Amygdala (tissue), 56 donors: ENCODE measurements at places on chromosomes 3 and 15.

DNA sequence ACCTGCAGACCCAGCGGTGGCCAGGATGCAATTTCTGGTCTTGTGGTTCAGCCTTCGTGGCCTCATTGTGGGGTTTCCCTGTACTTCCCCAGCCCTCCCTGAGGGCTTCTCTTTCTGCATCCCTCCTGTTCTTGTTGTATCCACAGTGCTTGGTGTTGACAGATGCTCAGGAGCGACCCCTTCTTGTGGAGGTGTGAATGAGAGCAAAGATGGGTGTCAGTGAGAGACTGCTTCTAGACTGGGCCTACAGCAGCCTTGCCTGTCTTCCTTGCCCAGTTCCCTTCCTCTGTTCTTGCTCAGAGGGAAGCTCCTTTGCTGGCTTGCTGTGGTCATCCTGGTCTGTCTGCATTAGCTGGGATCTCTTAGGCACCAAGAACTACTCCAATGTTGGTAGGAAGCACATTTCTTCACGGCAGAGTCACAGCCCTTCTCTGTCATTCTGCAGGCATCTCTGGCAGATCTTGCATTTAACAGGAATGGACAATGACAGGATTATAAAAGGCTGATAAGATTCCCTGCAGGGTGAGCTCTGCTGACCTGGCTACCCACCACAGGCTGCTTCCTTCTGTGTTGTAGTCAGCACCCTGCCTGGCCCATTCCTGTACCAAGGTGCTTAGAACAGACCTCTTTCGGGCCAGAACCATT is 317.8 kb upstream of the C2CD4B start:
- DNase-seq = no peak

DNA sequence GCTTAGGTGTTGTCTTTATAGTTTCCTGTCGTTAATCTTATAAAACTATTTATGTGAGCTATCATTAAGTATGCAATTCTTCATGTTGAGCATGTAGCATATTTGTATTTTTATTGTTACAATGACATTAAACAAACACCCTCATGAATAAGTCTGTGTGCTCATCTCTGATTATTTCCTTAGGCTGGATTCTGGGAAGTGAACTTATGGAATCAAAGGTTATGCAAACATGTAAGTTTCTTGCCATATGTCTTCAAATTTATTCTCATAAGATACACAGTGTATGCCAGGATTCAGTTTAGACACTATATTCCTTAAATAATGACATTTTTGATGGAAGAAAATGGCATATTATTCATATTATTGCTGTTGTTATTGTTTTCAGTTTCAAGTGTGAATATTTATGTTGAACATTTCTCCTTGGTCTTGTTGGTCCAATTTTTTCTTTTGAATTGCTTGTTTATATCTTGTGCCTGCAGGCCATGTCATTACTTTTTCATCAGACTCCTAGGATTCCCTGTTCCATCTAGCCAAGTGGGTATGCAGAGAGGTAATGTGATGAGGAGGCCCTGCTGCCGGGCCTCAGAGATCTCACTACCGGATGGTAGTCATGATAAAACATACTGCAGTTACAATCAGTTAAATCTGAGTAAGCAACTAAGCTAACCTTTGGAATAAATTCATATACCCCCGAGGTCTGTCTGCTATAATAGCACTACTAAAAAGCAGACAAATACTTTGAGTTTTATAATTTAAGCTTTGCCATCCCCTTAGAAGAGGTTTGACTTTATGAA is 684.3 kb upstream of the SGO1 start:
- DNase-seq = no peak

GRCh38 chr3:53195602-53196574 is 34.9 kb downstream of the PRKCD start:
- no peak for DNase-seq

GRCh38 chr15:90638201-90638691 is 78.9 kb upstream of the BLM start:
- no peak for DNase-seq

GRCh38 chr15:99104788-99105513 is at the start of gene SYNM:
Gene SYNM (plus strand): TSS chr15:99105080. CDS start chr15:99105200, 120 bp downstream.
- DNase-seq = peak; percentile 36

GRCh38 chr15:25230442-25230841 is 208.4 kb downstream of the UBE3A start:
- DNase-seq = no peak

GRCh38 chr3:46236294-46237054 is 5.8 kb upstream of the CCR3 start:
- no peak for DNase-seq

DNA sequence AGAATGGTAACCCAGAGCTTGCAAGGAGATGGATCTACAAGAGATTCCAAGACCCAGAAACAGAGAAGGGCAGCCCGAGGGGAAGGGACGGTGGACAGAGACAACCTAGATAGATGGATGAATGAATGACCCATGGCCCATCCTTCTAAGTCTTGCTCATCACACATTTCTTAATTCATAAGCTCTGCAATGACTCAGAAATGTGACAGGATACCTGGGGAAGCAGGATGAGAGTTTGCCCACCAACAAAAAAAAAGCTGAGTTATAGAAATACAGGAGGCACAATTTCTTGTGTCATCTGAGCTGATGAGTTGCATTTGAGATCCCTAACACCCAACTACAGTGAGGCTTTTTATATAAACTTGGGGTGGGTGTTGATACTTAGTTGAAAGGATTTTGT is 76.6 kb downstream of the CNTN3 start:
- no peak for DNase-seq

DNA sequence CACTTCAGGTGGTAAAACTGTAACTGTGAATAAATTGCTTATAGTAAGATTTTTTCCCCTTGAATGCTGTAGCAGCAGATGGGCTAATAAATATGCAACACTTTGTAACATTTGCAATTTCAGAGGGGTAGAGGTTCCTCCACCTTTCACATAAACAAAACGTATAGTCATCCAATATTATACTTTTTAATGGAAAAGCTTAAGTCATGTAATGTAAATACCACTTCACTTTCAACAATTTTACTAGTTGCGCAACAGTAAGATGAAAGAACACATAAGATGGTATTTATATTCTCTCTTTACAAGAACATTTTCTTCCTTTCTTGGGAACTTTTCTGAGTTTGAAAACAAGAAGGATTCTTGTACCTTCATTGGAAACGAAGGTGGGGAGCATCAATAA is 56.6 kb upstream of the FAM3D start:
- DNase-seq = no peak

GRCh38 chr3:86046436-86047136 is 944.4 kb downstream of the VGLL3 start:
- DNase-seq = no peak

DNA sequence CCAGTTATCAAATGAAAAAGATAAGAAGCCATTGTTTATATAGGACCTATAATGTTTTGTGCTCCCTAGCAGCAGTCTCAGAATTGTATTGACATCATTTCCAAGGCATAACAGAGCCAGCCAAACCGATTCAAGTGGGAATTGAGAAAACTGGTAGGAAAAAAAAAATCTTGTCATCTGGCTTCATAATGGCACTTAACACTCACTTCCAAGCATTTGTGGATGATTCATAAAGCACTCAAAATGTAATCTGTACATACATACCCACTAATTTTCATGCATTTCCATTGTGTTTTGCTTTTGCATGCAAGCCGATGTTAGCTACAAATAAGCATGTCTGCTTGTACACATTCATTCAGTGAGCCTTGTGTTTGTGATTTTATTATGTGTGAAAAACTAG is 18.6 kb upstream of the TRPC1 start:
- no peak for DNase-seq
